GDM1 (cell line): ENCODE measurements at places on chromosomes 6 and 20.

GRCh38 chr20:50320901-50321796 lies 130.5 kb downstream of the CEBPB start:
- no peak for DNase-seq

DNA sequence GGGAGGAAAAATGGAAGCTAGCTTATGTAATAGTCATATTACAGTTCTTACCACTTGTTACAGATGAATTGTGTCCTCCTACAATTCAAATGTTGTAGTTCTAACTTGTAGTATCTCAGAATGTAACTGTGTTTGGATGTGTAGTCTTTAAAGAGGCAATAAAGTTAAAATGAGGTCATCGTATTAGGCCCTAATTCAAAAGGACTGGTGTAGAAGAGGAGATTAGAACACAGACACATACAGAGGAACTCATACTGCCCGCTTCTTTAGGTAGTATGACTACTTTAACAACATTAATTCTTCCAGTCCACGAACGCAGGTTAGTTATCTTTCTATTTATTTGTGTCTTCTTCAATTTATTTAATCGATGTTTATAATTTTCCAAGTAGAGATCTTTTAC lies 46.5 kb upstream of the TPD52L1 start:
- DNase-seq, result no peak

GRCh38 chr6:4155848-4156466 lies 20.6 kb upstream of the ECI2 start:
- peak; percentile 66 for DNase-seq

DNA sequence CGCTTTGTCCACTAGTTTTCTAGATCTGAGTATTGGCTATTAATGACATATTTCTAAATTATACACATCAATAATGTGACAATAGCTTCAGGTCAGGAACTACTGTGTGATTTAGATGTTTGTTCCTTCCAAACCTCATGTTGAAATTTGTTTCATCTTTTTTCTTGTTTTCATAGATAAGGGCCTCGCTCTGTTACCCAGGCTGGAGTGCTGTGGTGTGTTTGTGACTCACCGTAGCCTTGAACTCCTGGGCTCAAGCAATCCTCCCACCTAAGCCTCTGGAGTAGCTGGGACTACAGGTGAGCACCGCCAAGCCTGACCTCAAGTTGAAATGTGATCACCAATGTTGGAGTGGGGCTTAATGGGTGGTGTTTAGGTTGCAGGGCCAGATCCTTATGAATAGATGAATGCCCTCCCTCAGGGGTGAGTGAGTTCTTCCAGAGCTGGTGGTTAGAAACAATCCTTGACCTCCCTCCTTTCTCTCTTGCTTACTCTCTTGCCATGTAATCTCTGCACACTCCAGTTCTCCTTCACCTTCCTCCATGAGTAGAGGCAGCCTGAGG lies 5.9 kb upstream of the NQO2 start:
- no peak for DNase-seq

GRCh38 chr6:81708113-81708699 lies 44.3 kb downstream of the TENT5A start:
- no peak for DNase-seq

DNA sequence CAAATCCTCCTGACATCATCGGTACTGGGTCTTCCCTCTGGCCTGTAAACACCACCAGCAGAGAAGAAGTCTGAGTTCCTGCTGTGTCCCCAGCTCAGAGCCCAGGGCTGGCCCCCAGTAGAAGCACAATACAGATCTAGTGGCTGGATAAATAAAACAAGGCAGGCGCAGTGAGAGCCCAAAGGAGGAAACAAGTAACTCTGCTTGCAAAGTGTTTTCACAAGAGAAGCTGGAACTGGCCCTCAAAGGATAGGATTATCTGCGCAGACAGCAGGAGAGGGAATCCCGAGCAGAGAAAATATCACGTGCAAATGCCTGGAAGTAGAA lies 205.1 kb downstream of the ZDHHC14 start:
- DNase-seq, result no peak

DNA sequence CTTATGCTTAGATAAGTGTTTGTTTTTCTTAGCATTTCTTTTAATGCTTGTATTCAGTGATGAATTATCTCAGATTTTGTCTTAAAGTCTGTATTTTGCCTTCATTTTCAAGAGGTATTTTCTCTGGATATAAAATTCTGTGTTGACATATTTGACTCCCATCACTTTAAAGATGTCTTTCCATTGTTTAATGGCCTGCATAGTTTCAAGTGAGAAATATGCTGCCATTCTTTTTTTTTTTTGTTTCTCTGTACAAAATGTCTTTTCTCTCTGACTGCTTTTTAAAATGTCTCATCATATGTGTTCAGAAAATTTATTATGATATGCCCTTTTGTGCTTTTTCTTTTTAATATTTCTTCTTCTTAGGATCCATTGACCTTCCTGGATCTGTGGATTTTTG lies 578.0 kb upstream of the NOX3 start:
- DNase-seq, result no peak

GRCh38 chr6:153625089-153625488 lies 414.0 kb upstream of the OPRM1 start:
- DNase-seq, result no peak

- no peak for DNase-seq
These were observed 12.5 kb downstream of the NELFCD start for GRCh38 chr20:58993332-58994248.

GRCh38 chr6:113488812-113489685 lies 368.1 kb upstream of the MARCKS start:
- no peak for DNase-seq

GRCh38 chr20:34512955-34513419 lies 3.2 kb upstream of the DYNLRB1 start:
- DNase-seq, result no peak

GRCh38 chr6:90492798-90493197 lies 94.1 kb downstream of the MAP3K7 start:
- DNase-seq, result no peak

- DNase-seq, result no peak
These were observed 6.5 kb upstream of the UQCC2 start for GRCh38 chr6:33717934-33718455.

- DNase-seq, result no peak
These were observed 290.8 kb downstream of the ZNF217 start for GRCh38 chr20:53302695-53303412.
